ENCODE measurements at places on chromosomes 2 and 18.

GRCh38 chr18:57976230-57976773 is 67.7 kb upstream of the NEDD4L start:
- DNase-seq = no peak

DNA sequence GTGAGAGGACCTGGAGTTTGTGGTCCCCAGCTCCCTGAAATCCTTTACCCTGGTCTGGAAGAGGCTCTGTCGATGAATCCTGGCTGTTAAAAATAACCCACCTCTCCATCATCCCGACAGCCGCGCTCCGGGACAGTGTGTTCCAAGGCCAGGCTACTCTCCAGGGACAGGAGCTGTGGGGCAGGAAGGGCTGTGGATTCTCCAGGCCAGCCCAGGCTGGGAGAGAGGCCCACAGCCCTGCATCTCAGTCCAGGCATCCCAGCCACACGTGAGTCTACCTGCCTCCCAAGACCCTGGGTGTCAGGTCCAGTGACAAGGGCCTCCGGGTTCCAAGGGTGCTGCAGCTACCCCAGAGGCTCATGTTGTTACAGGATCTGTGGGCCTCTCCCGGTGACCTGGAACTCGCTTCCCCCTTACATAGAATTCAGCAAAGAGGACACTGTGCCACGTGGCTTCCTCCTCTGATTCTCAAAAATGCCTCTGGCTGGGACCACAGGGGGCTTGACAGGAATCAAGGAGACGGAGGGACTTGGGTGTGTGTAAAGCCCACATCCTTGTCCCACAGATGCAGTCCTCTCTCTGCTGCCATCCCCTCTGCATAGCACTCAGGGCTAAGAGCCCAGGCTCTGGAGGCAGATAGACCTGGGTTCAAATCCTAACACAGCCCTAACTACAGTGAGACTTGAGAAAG is 17.3 kb downstream of the ADRA2B start:
- no peak for DNase-seq

DNA sequence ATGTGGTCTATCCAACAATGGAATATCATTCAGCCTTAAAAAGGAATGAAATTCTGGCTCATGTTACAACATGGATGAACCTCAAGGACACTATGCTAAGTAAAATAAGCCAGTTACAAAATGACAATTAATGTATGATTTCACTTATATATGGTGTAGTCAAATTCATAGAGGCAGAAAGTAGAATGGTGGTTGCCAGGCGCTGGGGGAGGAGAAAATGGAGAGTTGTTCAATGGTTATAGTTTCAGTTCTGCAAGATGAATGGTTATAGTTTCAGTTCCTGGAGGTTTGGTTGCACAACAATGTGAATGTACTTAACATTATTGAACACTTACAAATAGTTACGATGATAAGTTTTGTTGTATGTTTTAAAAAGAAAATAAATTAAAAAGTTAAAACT is 79.2 kb upstream of the IL1R2 start:
- no peak for DNase-seq

- no peak for DNase-seq
These were observed 2.2 kb downstream of the NOL4 start for GRCh38 chr18:34222307-34223163.

DNA sequence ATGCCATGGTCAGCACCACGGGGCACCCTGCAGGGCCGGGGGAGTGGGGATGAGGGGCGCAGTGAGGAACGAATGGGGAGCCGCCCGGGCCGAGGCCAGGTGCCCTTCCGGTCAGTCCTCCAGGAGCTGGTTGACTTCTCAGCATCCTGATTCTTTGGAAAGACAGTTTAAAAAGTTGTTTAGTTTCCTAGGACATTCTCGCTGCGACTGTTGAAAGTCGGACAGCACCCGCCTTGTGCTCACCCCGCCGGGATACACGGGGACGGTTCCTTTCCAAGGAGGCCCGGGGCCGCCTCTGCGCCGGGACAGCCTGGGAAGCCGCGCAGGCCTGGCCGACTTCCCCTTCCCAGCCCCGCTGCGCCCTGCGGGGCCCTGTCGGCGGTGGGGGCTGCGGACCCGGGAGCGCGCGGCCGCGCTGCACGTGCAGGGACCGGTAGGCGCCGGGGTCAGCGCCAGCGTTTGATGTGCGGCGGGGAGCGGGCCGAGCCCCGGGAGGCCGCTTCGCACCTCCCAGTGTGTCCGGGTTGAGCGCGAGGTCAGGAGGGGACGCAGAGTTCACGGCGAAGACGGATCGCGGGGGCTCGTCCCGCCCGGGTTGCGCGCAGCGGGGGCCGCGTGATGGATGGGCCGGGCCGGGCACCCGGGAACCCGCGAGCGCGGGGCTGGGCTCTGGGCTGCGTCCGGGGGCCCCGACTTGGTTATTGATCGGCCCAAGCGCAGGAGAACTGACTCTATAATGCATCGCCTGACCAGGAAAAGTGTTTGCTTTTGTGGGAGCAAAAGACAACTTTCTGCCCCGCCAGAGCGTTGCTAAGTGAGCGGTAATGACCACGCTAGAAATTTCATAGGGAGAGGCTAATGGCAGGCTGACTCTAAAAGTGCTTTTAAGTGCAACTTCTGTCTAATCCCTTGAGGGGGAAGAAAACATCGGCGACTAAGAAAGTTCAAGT is 28.0 kb upstream of the SMIM21 start:
- DNase-seq = no peak

GRCh38 chr2:222943820-222944219 is 83.0 kb downstream of the ACSL3 start:
- no peak for DNase-seq

All from activated T-cell treated with anti-CD3 and anti-CD28 coated beads, Interleukin-2, amount 50 U/mL, for 1 hour (primary cell).